ENCODE measurements at places on chromosomes 1 and 21.

- no peak for DNase-seq
Observed at GRCh38 chr1:201016211-201016651, 7.3 kb downstream of the KIF21B start.

GRCh38 chr1:109529881-109530456, 9.7 kb upstream of the GPR61 start:
- no peak for DNase-seq

DNA sequence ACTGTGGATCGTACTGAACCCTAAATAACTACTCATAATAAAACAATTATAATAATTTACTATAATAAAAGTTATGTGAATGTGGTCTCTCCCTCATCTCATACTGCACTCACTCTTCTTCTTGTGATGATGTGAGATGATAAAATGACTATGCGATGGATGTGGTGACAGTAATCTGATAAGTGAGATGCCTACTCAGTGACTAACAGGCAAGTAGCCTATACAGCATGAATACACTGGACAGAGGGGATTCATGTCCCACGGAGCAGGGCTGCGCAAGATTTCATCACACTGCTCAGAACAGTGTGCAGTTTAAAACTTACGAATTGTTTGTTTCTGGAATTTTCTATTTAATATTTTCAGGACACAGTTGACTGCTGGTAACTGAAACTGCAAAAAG, 304.0 kb downstream of the DUSP10 start:
- DNase-seq = no peak

GRCh38 chr1:92488416-92488815, 1.7 kb upstream of the GFI1 start:
- DNase-seq = no peak

GRCh38 chr1:38735651-38736161, 123.9 kb downstream of the RRAGC start:
- DNase-seq = no peak

DNA sequence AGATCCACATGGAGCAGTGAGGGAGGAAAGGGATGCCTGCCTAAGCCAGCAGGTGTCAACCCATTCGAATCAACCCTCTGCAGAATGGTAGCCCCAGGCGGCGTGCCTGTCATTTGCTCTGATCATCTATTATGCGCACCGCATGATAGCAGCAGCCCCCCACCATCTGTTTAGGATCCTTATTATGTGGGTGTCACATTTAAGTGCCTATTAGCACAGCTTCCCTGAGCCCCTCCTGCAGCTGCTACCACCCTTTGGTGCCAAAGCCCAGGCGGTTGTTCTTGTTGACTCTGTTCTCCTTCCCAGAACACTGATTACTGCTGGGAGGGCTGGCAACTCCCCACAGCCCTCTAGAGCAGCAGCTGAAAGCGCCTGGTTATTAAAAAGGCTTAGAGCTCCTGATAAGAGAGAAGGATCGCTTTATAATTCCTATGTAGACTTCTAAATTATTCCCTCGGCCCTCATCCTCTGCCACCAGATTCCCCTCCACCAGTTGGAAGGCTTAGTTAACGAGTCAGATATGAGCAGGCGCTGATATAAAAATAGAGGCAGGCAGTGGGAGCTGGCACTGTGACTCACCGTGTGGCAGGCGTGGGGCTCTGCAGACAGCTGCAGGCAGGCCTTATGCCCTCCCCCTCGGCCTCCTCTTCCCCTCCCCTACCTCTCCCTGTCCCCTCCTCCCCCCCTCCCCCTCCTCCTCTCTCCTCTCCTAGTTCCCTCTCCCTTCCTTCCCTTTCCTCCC, 23.0 kb downstream of the ACTA1 start:
- no peak for DNase-seq

- DNase-seq = no peak
Observed at GRCh38 chr1:29657816-29658215, 421.5 kb downstream of the PTPRU start.

Measured in GM04503 (cell line).